ENCODE measurements at places on chromosomes 7 and 10. TPM values are rescaled to one million over a fixed set of nuclear protein-coding genes. Genes with fewer than 3 reads are reported as not detected.

DNA sequence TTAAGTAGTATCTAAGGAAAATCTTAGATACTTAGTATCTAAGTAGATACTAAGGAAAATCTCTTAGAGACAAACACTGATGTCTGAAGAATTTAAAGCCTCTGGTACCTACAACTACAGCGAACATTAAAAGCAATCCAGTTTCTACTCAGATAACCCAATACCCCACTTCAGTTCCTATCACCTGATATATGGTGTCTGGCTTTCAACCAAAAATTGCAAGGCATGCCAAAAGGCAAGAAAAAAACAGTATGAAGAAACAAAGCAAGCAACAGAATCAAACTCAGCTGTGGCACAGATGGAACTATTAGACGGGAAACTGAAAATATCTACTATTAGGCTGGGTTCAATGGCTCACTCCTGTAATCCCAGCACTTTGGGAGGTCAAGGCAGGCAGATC, 31.1 kb downstream of the ARHGAP12 start:
- DNase-seq: no peak

- DNase-seq: no peak
Observed at GRCh38 chr10:18955061-18955460, 93.5 kb upstream of the MALRD1 start.

- no peak for DNase-seq
Observed at GRCh38 chr10:20948686-20949327, 51.7 kb upstream of the NEBL start.

- peak; percentile 60 for DNase-seq
Observed at GRCh38 chr7:151248346-151249033, at the start of gene SMARCD3. Gene SMARCD3 (minus strand): TSS chr7:151248694. CDS start chr7:151248562, 132 bp downstream.

DNA sequence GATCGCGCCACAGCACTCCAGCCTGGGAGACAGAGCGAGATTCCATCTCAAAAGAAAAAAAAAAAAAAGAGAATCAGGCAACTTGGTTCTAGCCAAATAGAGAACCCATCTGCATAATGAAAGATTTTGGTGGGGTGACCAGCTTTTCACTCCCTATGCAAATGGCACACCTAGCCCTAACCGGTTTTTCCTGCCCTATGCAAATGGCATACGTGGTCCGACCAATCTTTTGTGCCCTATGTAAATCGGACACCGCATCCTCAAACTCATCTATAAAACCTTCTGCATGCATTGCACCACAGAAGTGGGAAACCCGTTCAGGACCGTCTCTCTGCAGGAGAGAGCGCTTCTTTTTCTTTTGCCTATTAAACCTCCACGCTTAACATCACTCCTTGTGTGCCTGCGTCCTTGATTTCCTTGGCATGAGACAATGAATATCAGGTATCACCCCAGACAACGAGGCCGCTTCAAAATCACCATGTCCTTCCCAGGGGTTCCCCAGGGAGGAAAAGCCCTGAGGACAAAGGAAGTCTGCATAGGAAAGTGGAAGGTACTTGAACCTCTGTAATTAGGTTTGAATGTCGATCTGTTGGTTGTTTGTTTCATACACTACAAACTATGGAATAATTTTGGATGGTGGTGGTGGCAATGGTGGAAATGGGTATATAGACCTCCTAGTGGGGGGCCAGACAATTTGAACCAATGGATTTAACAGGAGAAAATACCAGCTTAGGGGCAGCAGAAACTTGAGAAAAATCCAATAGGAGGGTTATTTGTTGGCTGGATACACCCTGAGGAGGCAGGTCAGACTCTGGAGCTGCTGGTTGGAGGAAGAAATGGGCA, 396.2 kb downstream of the TYW1 start:
- DNase-seq: no peak

- DNase-seq: no peak
Observed at GRCh38 chr10:3754727-3755439, 30.1 kb downstream of the KLF6 start.

DNA sequence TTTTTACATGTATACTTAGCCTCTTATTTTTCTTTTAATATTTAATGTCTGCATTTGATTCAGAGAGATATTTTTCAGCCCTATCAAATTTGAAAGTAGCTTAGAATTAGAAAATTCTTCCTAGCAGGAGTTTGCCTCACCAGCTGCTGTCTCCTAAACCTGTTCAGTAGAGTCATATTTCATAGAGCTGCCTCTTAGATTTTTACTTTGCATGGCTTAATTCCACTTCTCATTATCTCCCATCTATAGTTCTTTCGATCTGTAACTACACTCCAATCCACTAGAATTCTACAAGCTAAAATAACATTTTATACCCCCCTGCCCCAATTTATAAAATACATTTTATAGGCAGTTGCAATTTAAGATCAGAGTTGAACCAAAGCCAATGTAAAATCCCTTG, 227.0 kb downstream of the ANK3 start:
- no peak for DNase-seq

DNA sequence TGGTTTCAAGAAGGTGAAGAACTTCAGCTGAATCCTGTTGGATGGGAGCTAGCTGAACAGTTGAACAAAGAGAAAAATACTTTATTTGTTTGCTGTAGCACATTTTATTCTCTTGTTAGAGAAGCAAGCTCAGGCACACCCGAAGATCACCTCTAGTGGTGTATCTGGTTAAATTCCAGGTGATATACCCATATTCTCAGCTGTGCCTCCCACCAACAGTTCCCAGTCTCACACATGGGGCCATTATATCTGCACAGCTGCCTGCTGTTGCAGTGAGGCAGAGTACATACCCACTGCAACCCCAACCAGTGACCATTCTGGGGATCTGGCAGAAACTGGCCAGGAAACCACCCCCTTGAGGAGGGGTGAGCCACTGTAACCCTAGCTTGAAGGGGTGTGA, 9.2 kb downstream of the BTAF1 start:
- no peak for DNase-seq

DNA sequence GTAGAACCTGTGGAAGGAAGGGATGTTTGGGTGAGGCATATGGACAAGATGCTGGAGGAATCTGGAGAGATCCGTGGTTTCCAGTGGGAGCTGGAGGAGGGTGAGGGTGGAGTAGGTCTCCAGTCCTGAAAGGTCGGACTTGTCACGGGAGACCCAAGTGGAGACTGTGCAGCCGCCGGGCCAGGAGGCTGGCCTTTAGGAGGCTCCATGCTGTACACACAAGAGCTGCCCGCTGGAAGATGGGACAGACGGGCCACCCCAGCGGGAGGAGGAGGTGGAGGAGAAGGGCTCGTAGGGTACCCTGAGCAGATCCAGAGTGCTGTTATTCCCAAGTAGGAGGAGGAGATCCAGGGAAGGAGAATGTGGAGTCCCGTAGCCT, 106.7 kb downstream of the NKX6-2 start:
- DNase-seq: no peak

SPDYE5 gene
- total RNA-seq: 0.17 TPM

SPDYE2B gene
- total RNA-seq: not detected

TIMM23B gene
- 17.0 TPM for total RNA-seq
